Transverse colon (tissue), 4 donors: ENCODE measurements at places on chromosomes 4 and X. TPM values are rescaled to one million over a fixed set of nuclear protein-coding genes. Genes with fewer than 3 reads are reported as not detected.

DNA sequence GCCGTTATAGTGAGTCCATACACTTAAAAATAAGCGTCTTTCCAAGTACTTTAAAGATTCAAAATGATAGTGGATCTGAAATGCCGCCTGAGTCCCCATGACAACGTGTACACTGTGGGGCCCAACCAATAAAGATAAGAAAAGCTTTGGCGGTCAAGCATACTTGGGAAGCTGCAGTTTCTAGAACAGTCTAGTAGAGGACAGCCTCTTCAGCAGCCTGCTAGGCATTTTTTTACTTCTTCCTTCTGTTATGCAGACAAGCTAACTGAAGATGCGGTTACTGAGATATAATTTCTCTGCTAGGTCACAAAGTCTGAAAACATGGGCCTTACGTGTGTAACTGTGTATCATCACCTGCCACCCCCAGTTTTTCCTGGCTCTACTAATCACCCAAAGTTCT, 402 bp upstream of the UPRT start:
- H3K36me3 ChIP-seq, result no peaks in the 10 kb centered on the region
- H3K27ac ChIP-seq, result peak overlapping the region; percentile 96
- peaks cover 35% of the 10 kb centered on the region for H3K4me1 ChIP-seq
- no peaks in the 10 kb centered on the region for H3K27me3 ChIP-seq

DNA sequence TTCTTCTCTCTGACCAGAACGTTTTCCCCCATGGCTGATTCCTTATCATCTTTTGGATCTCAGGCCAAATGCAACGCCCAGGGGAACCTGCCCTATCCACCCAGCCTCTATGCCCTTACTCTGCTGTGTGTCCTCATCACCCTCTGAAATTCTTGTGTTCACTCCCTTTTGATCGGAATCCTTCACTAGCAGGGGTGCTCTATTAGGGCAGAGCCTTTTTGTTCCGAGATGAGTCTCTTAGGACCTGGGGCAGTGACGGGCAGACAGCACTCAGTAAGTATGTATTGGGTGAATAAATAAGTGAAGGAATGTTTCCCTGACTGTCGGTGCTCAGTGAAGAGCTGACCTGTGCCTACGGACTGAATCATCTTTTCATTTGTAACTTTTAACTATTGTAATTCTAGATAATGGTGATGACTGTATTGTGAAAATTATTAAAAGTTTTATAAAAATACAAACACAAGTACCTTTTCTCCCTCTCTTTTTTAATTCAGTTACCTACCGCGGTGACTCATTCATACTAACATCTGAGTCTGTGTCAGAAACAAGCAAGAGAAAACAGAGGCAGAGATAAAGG, 4.8 kb upstream of the TENM3 start:
- H3K4me1 ChIP-seq, result no peaks in the 10 kb centered on the region
- H3K27ac ChIP-seq, result no peak overlapping the region
- no peaks in the 10 kb centered on the region for H3K27me3 ChIP-seq
- DNase-seq, result no peak
- H3K36me3 ChIP-seq, result no peaks in the 10 kb centered on the region

DNA sequence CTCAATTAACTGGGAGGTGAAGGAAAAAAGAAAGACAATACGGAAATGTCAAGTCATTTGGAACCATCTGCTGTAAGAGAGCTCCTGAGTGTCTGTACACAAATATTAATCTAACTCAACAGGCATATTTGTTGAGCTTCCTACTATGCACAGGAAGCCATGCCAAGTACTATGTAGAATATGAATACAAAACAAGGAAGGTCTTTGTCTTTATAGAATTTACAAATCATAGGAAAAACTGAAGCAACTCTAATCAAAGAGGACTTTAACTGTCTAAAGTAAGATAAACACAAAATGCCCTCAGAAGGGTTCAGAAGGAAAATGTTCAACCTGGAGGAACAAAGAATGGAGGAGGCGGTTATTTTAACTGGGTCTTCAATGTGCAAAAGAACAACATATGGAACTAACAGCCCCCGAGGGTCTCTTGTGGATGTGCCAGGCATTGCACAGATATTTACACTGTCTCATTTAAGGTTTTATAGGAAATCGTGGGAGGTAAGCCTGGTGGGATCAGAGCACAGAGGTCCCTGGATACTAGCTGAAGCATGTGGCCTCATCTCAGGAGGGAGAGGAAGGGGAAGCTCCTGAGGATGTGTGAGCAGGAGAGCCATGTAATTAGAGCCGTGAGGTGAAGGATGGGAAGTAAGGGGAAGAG, 5.8 kb downstream of the FAM114A1 start:
- H3K4me1 ChIP-seq, result peaks cover 28% of the 10 kb centered on the region
- H3K4me3 ChIP-seq, result no peak overlapping the region
- H3K27ac ChIP-seq, result peak overlapping the region; percentile 98
- no peak for DNase-seq

- no peak for DNase-seq
- no peaks in the 10 kb centered on the region for H3K36me3 ChIP-seq
- H3K4me3 ChIP-seq, result no peak overlapping the region
- H3K27ac ChIP-seq, result no peak overlapping the region
- H3K4me1 ChIP-seq, result no peaks in the 10 kb centered on the region
Observed at GRCh38 chr4:184322328-184323025, 104.8 kb upstream of the ENPP6 start.

DNA sequence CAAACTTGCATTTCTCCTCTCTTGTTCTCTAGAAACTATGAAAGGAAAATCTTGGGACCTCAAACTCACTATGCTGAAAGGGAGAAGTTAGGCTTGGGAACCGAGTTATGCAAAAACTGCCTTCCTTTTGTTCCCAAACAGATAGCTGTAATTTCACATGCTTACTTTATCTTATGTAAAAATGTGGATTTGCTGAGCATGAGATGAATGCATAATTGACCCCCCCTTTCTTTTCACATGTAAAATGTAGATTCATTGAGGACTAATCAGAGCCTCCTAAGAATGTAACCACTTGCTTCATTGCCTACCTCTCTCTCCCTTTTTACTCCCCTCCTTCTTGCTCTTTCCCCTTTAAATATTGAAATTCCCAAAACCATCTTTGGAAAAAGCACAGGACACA, 18.0 kb downstream of the TBC1D9 start:
- H3K36me3 ChIP-seq, result no peaks in the 10 kb centered on the region
- DNase-seq, result no peak
- peaks cover 13% of the 10 kb centered on the region for H3K4me1 ChIP-seq
- no peak overlapping the region for H3K4me3 ChIP-seq
- H3K27ac ChIP-seq, result no peak overlapping the region

DNA sequence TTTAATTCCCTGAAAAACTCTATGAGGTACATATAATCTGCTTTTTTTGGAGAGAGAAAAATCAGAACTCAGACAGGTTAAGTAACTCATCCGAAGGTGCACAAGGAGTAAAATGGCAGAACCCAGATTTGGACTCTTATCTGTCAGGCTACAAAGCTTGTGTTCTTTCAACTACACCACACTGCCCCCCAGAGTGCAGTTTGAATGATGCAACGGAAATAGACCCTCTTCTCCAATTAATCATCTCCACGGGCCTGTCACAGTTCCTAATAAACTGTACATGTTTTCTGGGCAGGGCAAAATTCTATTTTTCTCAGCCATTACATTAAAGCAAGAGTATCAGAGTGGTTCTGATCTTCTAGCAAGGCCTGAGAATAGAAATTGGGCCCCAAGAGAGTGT, 35.3 kb upstream of the DCX start:
- no peaks in the 10 kb centered on the region for H3K27me3 ChIP-seq
- no peaks in the 10 kb centered on the region for H3K36me3 ChIP-seq
- no peak for DNase-seq
- H3K27ac ChIP-seq, result no peak overlapping the region
- no peak overlapping the region for H3K4me3 ChIP-seq

The SPANXA2 gene
- total RNA-seq, result not detected

The CLDN22 gene
- total RNA-seq, result not detected

The FGFBP2 gene
- 5.6 TPM for total RNA-seq

The FUNDC1 gene
- total RNA-seq, result 9.1 TPM

The REPS2 gene
- total RNA-seq, result 18.4 TPM
